ENCODE measurements at places on chromosomes 3 and 15.

DNA sequence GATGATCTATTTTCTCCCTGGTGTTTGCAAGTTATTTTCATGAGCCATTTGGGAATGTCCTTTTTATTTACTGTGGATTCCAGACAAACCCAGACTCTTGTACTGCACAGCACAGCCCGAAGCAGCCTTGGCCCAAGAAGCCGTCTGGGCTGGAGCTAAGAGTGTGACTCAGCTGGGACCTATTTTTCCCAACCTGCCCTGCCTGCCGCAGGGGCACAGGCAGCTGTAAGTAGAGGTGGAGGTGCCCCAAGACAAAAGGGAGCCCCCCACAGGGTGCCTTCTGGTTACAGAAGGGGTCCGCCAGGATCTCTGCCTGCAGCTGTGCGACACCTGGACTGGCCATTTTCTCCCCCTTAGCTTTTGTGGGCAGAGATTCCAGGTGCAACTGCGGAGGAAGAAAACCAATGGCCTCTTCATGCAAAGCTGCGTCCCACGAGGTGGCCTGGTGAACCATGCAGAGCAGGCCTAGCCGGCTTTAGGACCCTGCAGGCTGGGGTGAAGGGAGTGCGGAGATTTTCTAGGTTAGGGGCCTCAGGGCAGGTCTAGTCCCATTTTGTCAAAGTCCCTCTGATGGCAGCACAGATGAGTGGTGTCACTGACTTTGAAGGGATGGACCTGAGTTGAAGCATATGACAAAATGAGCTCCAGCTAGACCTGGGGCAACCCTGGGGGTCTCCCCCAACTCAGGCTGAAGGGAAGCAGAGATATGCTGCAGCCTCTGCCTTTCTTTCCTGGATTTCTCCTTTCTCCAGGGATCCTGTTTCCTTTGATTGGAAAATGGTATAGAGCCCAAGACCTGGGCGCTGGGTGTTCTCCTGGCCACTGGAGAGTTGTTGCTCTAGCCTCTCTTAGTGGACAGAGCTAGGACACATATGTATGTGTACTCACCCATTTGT lies 131.2 kb downstream of the KLF13 start:
- DNase-seq, result no peak

- no peak for DNase-seq
These were observed 3.8 kb downstream of the FAM43A start for GRCh38 chr3:194689493-194689944.

DNA sequence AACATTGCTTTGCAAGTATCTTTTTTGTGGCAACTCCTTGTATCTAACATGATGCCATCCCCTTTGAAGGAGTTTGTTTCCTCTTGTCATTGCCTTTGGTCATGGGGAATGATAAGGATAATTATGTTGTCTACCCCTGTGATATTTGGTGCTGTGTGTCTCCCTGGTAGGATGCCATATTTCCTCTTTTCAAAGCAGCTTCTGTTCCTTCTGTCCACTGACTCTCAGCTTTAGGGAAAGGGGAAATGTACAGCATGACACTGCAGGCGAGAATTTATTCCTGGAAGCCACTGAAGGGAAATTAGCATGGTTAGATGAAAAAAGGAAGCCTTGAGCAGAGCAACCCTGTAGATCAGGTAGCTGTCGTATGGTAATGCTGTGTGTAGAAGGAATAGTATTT lies 576.7 kb downstream of the CADM2 start:
- DNase-seq, result no peak

- no peak for DNase-seq
These were observed 730 bp downstream of the SPRED1 start for GRCh38 chr15:38253351-38253781.

DNA sequence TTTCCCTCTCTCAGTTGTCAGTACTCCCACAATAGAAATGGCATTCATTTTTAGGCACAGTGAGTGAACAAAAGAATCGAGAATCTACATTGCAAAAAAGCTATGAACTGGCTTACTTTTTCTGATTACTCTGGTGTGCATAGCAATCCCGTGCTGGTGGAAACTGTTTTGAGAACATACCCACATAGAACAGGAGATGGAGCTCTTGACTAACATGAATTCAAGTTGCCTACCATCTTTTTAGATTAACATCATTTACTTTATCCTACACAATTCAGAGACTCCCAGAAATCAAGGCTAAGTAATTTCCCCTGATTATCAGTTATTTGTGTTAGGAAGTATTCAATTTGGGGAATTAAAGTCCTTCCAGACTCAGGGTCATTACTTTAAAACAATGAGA lies 326.6 kb downstream of the ARPP21 start:
- no peak for DNase-seq

- DNase-seq, result peak; percentile 67
These were observed 67.6 kb downstream of the FNDC3B start for GRCh38 chr3:172106989-172107388.

DNA sequence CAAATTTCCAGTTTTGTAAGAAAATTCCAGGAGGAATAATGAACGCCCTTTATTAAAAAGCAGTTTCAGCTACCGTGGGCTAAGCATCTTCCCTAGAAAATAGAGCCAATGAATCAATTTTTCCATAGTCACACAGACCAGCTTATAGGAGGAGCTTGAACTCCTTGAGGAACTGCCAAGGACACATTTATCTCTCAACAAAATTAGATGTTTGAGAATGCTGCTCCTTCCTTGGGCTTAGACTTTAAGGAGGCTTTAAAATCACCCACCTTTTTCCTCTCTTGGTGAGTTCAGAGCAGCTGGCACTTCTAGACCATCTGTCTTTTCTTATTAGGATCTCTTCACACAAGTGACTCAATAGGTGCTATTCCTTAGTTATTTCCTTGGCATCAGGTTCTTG lies 588.0 kb downstream of the SQOR start:
- DNase-seq, result no peak

GRCh38 chr15:100997442-100997841 lies 78.3 kb downstream of the LRRK1 start:
- no peak for DNase-seq

GRCh38 chr3:188421836-188422540 lies 268.0 kb downstream of the LPP start:
- DNase-seq, result no peak

GRCh38 chr3:98765721-98766120 lies 2.6 kb downstream of the ST3GAL6 start:
- no peak for DNase-seq

- DNase-seq, result no peak
These were observed 325.3 kb downstream of the ROBO2 start for GRCh38 chr3:77365152-77365551.

- no peak for DNase-seq
These were observed 160.9 kb downstream of the DCLK3 start for GRCh38 chr3:36603423-36603822.

- no peak for DNase-seq
These were observed 22.4 kb upstream of the SNRPA1 start for GRCh38 chr15:101317336-101317872.

GRCh38 chr15:74007820-74008371 lies 13.4 kb downstream of the PML start:
- peak; percentile 14 for DNase-seq

- no peak for DNase-seq
These were observed 356.3 kb downstream of the FOXP1 start for GRCh38 chr3:71227270-71227661.

DNA sequence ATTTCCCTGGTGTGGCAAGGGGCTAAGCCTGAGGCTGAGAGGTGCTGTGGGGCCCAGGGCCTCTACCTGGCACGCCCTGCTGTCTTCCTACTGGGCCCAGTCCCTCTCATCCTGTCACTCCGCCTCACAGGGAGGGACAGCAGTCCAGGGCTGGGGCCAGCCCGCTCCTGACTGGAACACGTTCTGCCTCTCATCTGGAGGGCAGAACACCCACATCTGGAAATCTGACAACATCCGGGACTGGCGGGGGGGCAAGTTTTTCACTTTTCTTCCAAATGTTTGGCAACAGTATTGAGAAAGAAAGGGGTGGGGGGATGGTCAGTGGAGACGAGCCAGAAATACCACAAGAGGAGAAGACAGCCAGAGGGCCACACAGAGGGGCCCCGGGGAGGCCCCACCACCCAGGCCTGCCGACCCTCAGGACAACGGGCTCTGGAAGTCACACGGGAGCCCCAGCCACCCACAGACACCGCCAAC lies 1.8 kb upstream of the MYL3 start:
- no peak for DNase-seq

DNA sequence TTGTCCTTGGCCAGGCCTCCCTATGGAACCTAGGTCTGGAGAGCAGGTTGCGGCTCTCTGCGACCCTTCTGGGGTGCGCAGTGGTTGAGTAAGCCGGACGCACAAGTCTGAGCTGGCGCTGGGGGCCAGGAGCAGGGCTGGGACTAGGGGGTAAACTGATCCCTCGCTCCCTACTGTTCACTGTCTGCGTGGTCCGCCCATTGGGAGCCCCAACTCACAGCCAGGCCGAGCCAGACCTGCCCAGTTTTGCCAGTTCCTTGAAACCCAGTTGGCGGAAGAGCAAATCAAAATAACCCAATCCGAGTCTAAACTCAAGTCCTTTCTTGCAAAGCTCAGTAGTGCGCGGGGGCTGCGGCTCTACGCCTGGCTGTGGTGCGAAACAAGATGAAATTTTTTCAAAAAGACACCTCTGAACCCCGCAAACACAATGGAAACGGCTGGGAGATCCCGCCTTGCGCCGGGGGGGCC lies 17.5 kb downstream of the RGMA start:
- DNase-seq, result no peak

DNA sequence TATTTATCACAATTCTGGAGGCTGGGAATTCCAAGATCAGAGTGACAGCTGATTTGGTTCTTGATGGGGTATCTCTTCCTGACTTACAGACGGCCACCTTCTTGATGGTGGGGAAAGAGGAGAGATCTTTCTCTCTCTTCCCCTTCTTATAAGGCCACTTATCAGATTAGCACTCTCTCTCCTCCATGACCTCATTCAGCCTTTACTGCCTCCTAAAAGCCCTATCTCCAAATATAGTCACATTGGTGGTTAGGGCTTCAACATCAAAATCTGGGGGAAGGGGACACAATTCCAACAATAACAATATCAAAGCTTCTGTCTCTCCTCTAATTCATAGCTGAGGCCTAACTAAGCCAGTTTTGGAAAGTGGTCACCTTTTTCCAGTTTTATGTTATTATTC lies 91.7 kb upstream of the MBNL1 start:
- no peak for DNase-seq

- no peak for DNase-seq
These were observed 132.1 kb downstream of the LPP start for GRCh38 chr3:188286087-188286513.

GRCh38 chr15:89023311-89023961 lies 64.8 kb upstream of the ABHD2 start:
- no peak for DNase-seq

GRCh38 chr3:142647856-142648255 lies 51.7 kb downstream of the PLS1 start:
- DNase-seq, result no peak

DNA sequence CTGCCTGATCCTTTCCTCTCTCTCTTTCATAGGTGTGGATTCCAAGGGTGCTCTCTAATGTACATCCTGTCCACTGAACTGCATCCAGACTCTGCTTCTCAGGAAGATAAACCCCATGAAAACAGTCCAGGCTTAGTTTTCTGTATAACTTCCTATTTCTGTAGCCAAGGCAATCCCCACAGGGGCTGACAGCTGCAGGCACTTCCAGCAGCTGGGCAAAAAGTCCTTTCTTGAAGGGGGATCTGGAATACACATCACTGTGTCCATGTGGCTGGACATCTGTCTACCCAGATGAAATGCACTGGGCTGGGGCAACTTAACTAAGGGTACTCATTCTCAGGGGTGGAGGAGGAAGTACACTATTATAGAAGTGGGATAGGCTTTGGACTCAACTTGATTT lies 72.2 kb downstream of the NR1D2 start:
- no peak for DNase-seq

GRCh38 chr15:35622641-35623340 lies 76.8 kb upstream of the DPH6 start:
- no peak for DNase-seq
